CD4-positive, alpha-beta T cell treated with Interleukin-15 for 1 hour (primary cell): ENCODE measurements at places on chromosomes 1 and 21.

DNA sequence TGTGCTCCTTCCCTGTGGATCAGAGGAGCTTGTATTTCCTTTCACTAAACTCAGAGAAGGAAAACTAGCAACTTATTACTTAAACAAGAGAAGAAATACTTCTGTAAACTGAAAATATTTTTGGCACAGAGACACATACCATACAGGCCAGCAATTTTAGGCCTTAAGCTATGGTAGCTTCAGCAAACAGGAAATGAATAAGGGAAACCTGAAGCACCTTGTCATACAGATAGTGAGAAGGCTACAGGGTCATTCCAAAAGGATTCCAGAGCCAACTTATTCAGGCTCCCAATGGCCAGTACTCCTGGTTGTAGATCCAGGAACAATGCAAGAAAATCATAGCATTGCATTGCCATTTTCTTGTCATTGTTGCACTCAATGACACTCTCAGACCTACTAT is 9.1 kb upstream of the KYAT3 start:
- DNase-seq = no peak

DNA sequence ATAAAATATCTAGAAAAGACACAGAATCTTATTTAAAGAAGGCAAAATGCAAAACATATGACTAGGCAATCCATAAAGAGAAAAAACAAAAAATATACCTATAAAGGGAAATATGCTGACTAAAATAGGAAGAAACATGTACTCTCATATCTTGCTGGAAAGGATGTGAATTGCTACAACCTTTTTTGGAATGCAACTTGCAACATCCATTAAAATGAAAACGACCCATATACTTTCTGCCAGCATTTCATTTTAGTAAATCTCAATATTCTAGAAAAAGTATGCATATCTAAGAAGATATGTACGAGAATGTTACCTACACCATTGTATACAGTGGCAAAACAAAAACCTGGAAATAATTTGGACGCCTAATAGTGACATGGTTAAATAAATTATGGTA is 56.6 kb downstream of the EDEM3 start:
- DNase-seq = no peak

DNA sequence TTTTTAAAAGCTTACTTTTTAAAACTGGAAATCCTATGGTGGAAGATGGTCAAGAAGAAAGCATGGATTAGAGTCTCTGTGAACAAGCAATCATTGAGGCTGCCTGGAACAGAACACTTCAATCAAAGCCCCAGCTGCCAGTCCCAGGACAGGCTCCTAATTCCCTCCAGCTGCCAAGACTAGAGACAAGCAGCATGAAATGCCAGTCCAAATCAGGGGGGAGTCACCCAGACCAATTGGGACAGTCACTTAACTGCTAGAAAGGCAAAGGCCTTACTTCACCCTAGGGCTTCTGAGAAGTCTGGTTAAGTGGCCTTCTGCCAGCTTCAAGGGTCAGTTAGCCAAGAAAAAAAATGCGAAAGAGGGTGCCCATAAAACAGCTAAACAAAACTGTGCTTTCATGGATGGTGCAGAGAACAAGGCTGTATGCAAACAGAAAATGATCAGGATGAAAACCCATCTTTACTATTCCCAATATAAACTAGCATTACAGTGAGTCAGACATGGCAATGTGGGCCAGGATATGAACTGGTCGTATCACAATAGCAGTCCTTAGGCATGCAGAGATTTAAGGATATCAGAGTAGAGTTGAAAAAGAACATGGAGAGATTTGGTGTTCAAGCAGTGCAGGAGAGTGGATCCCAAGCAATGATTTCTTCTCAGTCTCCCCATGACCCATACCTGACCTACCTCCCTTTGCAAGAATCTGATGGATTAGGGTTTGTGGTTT is 31.0 kb upstream of the MAN1A2 start:
- DNase-seq = no peak

DNA sequence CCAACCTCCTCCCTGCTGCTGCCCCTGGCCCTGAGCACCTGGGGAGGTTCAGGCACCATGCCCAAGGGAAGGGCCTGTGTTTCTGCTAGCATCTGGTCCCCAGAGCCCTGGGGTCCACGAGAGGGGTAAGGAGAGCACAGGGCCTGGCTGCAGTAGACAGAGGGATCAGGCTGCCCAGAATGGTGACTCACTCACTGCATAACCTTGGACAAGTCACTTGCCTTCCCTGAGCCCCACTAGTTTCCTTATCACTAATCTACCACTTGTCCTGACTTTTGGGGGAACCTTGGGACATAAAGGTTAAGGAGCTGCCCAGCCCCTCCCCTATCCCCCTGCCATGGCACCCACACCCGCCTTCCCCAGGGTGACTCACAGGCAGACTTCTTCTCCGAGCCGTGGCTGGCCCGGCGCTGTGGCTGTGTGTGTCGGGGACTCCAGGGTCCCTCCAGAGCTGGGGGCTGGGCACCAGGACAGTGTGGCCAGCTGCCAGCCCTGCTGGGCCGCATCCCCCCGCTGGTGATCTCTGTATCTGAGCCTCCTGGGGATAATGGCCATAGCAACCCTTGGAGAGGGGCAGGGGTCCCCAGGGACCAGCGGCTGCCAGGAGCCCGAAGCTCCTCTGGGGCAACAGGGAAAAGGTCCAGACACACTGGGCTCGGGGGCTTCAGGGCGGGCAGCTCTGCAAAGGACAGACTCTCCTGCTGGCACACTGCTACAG is 4.0 kb downstream of the ARHGEF19 start:
- no peak for DNase-seq

DNA sequence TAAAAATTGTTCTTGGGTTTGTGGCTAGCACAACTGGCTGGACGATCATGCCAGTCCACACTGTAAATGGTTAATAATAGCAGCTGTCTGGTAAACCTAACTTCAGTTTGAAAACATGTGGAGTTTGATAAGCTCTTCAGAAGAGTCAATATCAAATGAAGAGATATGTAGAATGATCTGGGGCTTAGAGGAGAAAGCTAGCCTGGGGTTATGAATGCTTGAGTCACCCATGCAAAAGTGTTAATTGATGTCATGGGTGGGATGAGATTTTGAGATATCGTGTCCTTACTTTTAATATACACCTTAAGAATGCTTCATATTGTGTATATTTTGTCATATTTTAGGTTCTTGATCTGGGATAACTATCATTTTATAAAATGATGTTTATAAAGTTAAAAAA is 554.7 kb upstream of the ZRANB2 start:
- no peak for DNase-seq

- DNase-seq = no peak
Measured at GRCh38 chr1:59528900-59529299, 232.0 kb downstream of the FGGY start.

GRCh38 chr1:68178821-68179490 is 53.4 kb downstream of the WLS start:
- no peak for DNase-seq

GRCh38 chr1:114335273-114335672 is 175.7 kb downstream of the TRIM33 start:
- no peak for DNase-seq

DNA sequence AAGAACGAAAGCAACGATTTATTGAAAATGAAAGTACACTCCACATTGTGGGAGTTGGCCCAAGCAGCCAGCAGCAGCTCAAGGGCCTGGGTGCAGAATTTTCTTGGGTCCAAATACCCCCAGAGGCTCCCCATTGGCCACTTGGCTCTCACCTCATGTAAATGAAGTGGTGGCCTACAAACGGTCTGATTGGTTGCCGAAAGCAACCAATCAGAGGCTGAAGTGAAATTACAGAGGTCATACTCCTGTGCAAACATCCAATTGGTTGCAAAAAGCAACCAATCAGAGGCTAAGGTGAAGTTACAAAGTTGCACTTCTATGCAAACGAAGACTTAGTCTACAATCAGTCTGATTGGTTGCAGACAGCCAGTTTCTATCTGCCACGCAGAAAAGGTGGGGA is 31.9 kb downstream of the FAM163A start:
- no peak for DNase-seq

- DNase-seq = no peak
Measured at GRCh38 chr21:37436174-37436573, 69.6 kb downstream of the DYRK1A start.

DNA sequence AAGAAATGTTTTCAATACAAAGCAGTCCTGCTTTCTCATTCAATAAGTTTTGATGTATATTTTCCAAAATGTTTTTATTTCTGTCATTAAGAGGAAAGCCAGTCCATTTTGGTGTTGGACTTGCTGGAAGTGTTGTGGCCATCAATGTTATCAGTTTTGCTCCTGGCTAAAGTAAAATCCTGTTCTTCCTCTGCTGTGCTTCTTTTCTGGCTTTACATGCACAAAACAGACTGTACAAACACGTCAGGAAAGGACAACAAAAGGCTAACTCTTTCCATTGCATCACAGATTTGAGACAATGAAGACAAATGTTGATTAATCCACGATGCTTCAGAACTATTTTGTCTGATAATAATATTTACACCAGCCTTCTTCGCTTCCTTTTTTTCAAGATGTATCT is 735.4 kb downstream of the LTN1 start:
- no peak for DNase-seq

- no peak for DNase-seq
Measured at GRCh38 chr1:162904579-162904978, 43.6 kb upstream of the CCDC190 start.
